Parietal lobe (tissue), 2 donors: ENCODE measurements at places on chromosomes 12 and 14. TPM values are rescaled to one million over a fixed set of nuclear protein-coding genes. Genes with fewer than 3 reads are reported as not detected.

Gene MBD6
- 6.3 TPM for total RNA-seq

Gene CLEC2A
- total RNA-seq = not detected

Gene RARG
- total RNA-seq = 5.0 TPM

Gene ADCK1
- 11.6 TPM for total RNA-seq

Gene CCDC198
- total RNA-seq = not detected

Gene ANKS1B
- 534 TPM for total RNA-seq

Gene ABCC9
- 15.7 TPM for total RNA-seq

Gene CCDC177
- 8.8 TPM for total RNA-seq

Gene TAS2R8
- total RNA-seq = 2.5 TPM

Gene PTGER2
- not detected for total RNA-seq

Gene CISTR
- not detected for total RNA-seq

Gene INHBE
- not detected for total RNA-seq

Gene SLC39A5
- not detected for total RNA-seq

Gene A2ML1
- 1.6 TPM for total RNA-seq

Gene RPGRIP1
- total RNA-seq = 0.94 TPM

Gene OTOGL
- total RNA-seq = 0.31 TPM

Gene PTPRO
- 283 TPM for total RNA-seq

Gene GALNT16
- total RNA-seq = 10.3 TPM

Gene TBX5
- total RNA-seq = not detected

Gene RNASE3
- total RNA-seq = not detected

Gene NYNRIN
- 34.7 TPM for total RNA-seq

Gene ENDOU
- total RNA-seq = not detected

Gene DDIT3
- 3.8 TPM for total RNA-seq

Gene ST8SIA1
- total RNA-seq = 44.1 TPM

Gene IGF1
- total RNA-seq = 4.4 TPM

Gene ERBB3
- 3.4 TPM for total RNA-seq

Gene SERPINA6
- not detected for total RNA-seq

Gene RFX4
- total RNA-seq = 9.4 TPM

Gene AKAP6
- total RNA-seq = 256 TPM

Gene BCL11B
- 48.5 TPM for total RNA-seq

Gene TOMM20L
- total RNA-seq = not detected

Gene DPF3
- total RNA-seq = 13.1 TPM

Gene TCL1B
- not detected for total RNA-seq

Gene MANSC4
- total RNA-seq = 0.63 TPM

Gene GRIN2B
- total RNA-seq = 243 TPM

Gene FAM90A1
- not detected for total RNA-seq

Gene INSM2
- not detected for total RNA-seq
